ENCODE measurements at places on chromosomes 12 and 14. TPM values are rescaled to one million over a fixed set of nuclear protein-coding genes. Genes with fewer than 3 reads are reported as not detected.

DNA sequence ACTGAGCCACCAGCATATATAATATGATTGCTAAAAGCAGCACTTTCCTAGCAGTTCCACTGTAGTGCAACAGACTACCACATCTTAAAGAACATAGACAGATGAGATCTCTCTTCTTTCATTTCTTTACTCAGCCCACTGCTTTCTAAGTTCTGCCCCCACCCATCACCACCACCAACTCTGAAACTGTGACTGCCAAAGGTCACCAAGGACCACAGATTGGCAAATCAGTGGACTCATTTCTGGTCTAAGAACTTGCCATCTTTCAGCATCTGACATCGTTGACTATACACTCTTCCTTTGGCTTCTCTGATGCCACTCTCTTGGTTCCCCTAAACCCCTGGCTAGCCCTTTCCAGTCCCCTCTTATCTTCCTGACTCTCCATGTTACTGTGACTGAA, 38.4 kb downstream of the IFNG start:
- no peak for DNase-seq

DNA sequence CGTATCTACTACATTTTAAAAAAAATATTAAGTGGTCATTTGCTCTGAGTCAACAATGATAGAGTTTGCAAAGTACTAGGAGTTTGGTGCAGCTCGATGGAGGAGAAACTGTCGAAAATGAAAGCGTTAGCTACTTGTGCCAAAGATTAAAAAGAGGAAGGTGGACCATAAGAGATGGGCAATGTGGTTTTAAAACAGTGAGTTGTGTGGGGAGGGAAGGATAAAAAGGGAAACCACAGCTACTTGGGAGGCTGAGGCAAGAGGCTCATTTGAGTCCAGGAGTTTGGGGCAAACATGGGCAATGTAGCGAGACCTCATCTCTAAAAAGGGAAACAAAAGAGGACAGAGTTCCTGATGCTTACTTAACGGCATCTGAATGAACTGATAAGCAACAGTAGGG, 18.2 kb upstream of the STRAP start:
- no peak for DNase-seq

GRCh38 chr12:76922866-76923265, 44.0 kb upstream of the CSRP2 start:
- no peak for DNase-seq

DNA sequence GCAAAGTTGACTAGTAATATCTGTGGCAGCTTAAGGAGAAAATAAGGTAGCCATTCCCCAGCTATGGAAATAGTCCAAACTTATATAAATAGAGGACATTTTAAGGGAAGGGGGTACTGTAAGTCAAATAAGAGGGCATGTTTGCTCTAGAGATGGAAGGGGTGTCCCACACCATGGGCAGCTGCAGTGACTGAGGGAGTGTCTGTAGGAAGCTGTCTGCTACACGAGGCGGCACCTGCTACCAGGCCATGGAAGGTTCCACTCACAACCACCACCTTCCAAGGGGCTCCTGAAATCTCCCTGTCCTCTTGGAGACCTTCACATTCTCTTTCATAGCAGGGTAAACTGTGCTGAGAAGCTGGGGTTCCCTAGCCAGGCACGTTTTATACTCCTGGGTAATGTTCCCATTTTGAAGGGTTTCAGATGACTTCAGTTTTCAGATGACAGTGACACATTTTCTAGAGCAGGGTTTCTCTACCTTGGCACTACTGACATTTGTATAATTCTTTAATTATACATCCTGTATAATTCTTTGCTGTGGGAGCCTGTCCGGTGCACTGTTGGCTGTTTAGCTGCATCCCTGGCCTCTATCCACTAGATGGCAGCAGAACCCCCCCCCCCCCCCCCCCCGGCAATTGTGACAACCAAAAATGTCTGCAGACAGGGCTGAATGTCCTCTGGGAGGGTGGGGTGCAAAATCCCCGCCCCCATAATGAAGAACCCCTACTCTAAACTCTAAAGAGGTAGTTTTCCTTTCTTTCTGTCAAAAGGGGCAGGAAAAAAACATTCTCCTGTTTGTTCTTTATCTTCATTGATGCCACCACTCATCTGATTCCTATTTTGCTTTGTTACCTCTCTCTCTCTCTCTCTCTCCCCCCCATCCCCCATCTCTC, 11.6 kb upstream of the SMCO2 start:
- no peak for DNase-seq

DNA sequence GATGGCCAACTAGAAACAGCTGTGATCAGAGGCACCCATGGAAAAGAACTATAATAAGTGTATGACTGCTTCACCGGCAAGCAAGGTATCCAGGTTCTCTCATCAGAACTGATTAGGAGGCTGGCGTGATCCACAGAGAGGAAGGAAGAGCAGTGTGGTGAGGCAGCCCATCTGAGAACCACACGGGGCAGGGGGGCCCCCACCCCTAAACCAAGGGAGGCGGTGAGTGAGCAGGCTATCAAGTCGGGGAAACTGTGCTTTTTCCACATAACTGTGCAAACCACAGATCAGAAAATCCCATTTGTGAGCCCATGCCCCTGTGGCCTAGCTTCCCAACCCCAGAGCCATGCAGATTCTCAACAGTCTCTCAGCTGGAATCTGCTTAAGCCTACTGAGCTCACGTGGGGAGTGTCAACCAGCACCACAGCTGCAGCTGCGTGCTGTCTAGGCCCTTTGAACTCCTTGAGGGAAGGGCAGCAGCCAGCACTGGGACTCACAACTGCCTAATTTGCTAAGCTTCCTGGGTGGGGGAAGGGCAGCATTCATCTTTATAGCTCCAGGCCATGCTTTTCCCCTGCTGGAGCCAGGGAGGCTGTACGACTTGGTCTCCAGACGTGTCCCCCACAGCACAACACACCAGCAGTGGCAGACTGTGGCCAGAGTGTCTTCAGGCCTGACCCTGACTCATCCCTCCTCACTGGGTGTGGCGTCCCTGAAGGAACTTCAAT, 444.4 kb upstream of the ATP2B1 start:
- DNase-seq = peak; percentile 9

DNA sequence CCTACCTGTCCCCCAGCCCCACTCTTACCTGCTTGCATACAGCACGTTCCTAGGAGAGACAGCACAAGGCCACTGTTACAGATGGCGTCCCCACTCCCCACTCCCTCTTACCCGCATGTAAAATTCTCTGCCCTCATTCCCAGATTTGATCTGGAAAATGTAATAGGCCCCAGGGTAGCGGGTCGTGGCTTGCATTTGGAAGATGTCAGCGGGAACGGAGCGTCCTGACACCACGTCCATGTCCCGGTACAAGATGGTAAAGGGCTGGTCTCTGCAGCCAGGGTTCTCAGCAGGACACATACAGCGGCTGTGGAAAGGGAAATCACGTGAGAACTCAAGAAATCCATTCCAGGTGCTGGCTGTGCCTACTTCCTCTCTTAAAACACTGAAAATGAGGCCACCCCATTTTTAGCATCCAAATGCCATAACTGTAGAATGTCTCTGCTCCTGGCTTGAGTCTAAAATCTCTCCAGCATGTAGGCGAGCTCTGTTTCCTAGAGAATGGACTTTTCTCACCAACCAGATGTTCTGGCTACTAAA, 10.1 kb upstream of the TC2N start:
- DNase-seq = no peak

DNA sequence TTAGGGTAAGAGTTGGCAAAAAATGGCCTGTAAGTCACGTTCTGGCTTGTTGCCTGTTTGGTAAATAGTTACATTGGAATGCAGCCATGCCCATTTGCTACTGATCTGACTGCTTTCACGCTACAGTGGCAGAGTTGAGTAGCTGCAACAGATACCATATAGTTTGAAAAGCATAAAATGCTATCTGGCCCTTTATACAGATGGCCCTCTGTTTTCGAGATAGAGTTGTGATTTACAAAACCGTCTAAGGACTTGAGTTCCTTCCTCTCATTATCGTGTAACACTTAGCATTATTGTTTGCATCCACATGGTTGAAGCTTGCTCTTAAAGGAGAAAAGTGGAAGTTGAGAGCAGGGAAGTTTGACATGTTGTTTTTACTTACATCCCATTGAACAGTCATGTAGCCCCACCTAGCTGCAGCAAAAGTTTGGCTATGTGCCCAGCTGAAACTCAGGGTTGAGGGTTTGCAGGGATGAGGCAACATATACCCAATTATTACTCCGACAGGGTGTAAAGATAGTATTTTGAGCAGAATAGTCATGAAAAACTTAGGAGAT, 11.3 kb upstream of the SCFD1 start:
- DNase-seq = no peak

DNA sequence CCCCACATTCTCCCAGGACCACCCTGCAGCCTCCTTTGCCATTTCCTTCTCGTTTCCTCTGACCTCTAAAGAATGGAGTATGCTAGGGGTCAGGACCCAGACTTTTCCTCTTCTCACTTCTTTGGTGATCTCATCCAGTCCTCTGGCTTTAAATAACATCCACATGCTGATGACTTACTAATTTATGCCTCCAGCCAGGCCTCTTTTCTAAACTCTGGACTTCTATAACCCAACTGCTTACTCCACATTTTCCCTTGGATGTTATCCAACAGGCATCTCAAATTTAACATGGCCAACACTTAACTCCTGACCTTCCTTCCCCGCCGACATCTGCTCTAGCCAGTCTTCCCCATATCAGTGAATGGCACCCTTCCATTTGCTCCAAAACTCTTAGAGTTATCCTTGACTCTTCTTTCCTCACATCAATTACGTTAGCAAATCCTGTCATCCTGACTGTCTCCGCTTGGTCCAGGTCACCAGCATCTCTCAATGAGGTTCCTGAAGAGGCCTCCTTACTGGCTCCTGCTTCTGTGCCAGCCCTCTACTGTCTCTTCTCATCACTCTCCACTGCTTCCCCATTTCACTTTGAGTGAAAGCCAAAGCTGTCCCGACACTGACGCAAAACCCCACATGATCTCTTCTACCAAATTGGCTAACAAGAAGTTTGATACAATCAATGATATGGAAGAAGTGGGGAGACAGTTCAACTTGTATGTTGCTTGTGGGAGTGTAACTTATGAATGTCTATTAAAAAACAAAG, 42.7 kb downstream of the TMBIM6 start:
- no peak for DNase-seq

GRCh38 chr12:6899837-6900519, 4.6 kb upstream of the LRRC23 start:
- no peak for DNase-seq

DNA sequence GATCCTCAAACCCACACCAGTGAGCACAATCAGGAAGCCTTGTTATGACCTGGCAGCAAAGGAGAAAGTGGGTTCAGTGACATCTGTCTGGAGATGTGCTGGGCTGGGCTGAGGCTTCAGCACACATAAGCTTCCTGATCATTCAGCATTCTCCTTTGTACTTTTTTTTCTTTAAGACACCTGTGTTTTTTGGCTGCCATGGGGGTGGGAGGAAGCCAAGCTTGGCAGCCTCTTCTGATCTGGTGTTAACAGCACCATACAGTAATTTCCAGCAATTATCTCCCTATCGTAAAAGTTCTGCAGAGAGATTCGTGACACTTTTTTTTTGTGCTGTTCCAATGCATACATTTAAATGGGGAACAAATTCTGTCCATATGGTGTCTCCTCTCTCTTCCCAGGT, 38.9 kb upstream of the RASSF3 start:
- no peak for DNase-seq

DNA sequence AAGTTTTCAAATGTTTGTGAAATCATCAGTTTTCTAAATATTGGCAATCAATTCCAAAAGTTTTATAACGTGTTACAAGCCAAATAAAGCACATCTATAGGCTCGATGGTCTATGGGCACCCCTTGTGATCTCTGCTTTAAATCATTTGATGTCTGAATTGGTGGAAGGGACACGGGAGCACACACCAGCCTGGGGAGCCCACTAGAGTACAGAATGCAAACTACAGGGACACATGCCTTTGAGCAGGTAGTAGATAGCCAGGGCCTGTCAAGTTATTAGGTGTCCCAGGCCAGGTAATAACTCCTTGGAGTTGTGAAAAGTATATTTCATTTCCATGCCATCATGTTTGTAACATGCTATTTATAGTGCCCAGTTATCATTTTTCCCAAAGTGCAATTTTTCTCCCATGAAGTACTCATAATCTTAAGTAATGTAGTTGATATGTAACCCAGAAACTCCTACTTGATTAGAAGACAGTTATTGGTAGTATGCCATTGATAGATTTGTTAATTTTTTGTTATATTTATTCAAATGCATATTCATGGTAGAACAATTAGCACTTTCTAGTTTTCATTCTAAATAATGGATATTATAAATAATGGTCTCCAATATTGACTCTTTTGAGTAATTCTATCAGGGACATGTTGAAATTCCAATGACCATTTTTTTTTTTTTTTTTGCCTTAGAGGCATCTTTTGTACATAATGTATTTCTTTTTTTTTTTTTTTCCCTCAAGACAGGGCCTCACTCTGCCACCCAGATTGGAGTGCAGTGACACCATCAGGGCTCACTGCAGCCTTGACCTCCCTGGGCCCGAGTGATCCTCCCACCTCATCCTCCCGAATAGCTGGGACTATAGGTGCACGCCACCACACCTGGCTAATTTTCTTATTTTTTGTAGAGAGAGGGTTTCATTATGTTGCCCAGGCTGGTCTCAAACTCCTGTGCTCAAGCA, 96.9 kb upstream of the FGD4 start:
- no peak for DNase-seq

PIANP gene
- polyA plus RNA-seq = 14.0 TPM

ESR2 gene
- 1.4 TPM for polyA plus RNA-seq

RPAP3 gene
- polyA plus RNA-seq = 54.7 TPM

DAZAP2 gene
- 255 TPM for polyA plus RNA-seq

OR11H12 gene
- polyA plus RNA-seq = not detected

SMOC1 gene
- polyA plus RNA-seq = 2.0 TPM

SIX4 gene
- polyA plus RNA-seq = 7.0 TPM

PPP4R4 gene
- polyA plus RNA-seq = 0.12 TPM

PLEKHH1 gene
- polyA plus RNA-seq = 37.4 TPM

Data from left renal pelvis (tissue), 4 donors.